Suppressor macrophage treated with lipopolysaccharide for 1 hour (primary cell): ENCODE measurements at places on chromosomes 4 and X.

GRCh38 chr4:185567381-185568376 is 32.4 kb upstream of the PDLIM3 start:
- no peak for DNase-seq

DNA sequence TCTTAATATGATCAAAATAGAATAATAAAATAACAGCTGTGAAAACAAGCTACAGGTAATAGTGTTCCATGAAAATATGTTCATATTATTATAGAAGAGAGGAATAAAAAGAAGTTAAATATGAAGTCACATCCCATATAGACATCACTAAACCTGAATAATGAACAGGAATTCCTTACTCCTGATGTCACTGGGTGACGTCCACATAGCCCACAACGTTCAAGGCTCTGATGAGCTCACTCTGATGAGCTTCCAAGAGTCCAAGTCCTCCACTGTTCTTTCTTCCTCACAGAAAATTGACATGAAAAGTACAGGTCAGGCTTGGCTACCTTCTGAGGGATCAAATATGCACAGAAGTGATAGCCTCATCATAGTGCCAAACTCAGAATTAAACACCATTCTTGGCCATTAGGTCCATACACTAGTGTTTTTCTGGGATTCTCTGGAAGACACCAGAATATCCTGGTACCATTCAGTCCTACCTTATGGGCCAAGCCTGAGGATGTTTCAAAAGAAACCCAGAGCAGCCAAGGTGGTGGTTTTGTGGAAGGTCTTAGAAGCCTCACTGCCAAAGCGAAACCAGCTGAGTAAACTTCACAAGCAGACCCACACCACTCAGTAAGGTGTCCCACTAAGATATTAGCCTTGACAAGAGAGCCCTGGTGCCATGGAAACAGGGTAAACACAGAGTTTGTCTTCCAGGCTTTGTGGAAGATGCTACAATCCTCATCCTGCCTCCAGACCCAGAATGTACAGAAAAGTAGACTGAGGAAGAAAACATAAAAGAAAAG is 138.4 kb upstream of the HHIP start:
- DNase-seq = no peak

- DNase-seq = no peak
Measured at GRCh38 chr4:40173470-40173875, 23.4 kb upstream of the RHOH start.

DNA sequence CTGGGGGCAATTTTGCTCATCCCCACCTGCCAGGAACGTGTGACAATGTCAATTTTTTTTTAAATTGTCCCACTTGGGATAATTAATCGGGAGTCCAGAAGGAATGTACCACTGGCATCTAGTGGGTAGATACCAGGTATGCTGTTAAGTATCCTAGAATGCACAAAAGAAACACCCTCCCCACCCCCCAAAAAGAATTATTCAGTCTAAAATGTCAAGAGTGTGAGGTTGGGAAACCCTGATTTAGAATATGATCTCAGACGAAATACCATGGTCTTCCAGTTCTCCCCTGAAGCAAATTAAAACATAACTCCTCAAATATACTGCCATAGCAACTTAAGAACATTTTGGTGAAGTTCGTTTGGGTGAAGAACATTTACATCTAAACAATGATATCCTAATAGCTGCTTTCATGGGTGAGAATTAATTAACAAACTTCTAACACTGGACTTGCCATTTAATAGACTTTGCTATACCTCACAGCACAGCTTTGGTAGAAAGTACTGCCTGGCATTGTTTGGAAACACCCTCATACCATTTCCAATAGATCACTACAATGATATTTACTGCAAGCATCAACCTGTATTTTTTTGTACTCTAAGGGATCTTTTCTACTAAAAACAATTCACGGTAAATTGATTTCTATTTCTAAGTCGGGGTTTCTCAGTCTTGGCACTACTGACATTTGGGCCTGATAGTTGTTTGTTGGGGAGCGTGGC is 36.5 kb downstream of the SH3RF1 start:
- DNase-seq = no peak

- no peak for DNase-seq
Measured at GRCh38 chrX:8755813-8756212, 23.9 kb upstream of the ANOS1 start.

GRCh38 chr4:113404841-113405240 is 355.4 kb downstream of the ANK2 start:
- DNase-seq = no peak

GRCh38 chr4:113773756-113774155 is 12.2 kb upstream of the CAMK2D start:
- DNase-seq = peak; percentile 14
